ENCODE measurements at places on chromosomes 3 and 15.
A peak's percentile ranks its signal among the peaks of the same experiment; 100 is the strongest.

DNA sequence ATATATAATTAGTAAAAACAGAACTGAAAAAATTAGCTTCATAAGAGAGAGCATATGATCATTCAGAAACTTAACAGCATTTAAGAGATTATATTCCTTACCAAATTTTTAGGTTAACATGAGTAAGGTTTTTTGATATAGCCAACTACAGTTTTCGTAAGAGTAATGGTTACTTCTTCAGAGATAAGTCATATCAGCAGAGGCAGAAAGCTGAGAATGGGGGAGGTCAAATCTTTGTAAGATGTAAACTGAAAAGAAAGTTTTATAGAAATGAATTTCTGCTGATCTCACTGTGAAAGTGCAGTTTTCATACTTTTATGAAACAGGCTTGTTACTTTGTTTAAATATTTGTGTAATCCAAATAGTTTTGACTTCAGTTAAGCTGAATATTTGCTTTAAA is 193.3 kb downstream of the ZBTB20 start:
- DNase-seq = no peak

DNA sequence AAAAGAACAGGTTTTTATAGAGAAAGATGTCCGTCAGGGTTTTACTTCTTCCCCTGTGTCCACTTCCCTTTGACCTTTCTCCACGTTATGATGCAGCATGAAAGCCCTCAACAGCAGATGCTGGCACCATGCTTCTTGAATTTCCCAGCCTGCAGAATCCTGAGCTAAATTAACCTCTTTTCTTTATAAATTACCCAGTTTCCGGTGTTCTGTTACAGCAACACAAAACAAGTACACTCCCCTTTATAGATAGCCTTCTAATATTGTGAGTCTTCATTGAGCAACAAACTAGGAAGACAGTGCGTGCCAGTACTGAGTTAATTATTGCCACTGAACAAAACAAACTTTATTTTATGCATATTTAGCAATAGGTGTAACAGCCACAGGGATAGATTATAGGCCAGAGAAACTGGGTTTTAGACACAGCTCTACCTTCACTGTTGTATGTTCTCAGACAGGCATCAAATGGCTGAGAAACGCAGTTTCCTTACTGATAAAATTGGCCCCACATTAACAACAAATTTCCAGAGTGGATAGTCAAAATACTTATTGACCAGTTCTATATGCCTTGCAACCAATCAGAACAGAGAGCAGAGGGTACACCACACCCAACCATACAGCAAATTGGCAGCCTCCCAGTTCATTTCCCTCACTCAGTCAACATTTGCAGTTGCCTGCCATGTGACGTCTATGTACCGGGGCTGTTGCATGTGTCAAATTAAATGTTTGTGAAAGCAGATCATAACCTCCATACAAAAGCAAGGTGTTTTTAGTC is 14.4 kb upstream of the TBL1XR1 start:
- no peak for DNase-seq

- no peak for DNase-seq
These were observed 41.2 kb downstream of the IMPG2 start for GRCh38 chr3:101279162-101279561.

DNA sequence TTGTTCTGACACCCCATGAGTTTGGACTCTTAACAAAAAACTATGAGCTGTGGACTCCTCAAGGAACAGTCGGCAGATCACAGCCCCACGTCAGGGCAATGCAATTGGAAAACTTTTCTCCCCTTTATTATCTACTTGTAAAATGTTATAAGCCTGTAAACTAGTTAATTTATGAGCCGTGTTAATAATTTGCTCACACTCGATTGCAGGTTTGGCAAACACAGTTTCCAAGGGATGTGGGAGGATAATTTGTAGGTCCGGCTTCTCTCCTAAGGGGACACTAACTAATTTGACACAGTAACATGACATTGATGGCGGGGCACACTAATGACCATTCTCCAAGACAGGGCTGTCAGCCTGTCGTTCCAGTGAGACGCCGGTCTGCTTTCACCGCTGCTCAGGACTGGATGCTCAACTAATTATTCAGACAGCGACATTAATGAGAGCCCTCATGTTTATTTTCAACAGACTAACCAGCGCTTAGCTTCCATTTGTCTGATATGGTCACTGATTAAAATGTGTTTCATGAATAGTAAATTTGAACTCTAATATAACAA is 222.1 kb downstream of the FOXP1 start:
- no peak for DNase-seq

DNA sequence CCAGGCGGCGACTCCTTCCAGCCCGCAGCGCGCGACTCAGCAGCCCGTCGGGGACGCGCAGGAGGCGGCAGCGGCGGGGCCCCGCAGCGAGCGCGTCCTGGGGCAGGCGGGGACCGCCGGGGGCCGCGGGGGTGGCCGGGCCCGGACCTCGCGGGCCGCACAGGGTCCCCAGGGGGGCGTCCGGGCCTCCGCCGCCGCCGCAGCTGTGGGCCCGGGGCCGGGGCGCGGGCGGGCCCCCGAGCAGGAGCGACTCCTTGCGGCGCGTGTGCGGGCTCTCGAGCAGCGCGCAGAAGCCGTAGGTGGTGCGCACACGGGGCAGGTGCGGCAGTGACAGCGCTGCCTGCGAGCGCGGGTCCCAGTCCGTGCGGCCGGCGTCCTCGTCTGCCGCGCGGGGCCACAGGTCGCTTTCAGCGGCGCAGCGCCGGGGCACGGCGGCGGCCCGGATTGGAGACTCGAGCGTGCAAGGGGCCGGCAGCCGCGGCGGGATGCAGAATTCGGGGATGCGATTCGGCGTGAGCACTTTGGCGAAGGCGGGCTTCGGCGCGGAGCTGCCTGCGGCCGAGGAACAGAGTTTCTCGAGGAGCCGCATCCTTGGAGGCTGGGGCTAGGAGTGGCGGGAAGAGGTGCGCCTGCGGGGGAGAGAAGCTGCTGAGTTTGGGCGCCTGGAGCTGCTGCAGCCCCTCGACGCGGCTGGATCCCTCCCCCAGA is 535 bp downstream of the C2CD4B start:
- no peak for DNase-seq

GRCh38 chr3:46359733-46360493 is 6.0 kb downstream of the CCR2 start:
- DNase-seq = no peak

DNA sequence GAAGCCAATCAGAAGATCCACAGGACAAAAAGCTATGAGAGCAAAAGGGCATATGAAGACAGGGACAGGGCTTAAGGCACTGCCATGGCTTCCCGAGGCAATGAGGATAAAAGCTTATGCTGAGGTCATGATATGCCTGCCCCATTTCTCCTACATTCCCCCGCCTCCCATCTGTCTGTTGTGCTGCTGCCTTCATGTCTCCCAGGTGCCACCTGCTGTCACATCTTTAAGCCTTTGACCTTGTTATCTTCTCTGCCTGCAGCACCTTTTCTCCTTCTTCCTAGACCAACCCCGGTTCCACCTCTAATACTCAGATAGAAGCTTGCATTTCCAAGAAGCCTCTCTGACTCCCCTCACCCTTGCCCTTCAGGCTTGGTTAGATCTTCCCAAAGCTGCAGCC is 213.8 kb downstream of the ARRDC4 start:
- peak; percentile 18 for DNase-seq

GRCh38 chr3:52051444-52051843 is 4.9 kb downstream of the DUSP7 start:
- DNase-seq = no peak

DNA sequence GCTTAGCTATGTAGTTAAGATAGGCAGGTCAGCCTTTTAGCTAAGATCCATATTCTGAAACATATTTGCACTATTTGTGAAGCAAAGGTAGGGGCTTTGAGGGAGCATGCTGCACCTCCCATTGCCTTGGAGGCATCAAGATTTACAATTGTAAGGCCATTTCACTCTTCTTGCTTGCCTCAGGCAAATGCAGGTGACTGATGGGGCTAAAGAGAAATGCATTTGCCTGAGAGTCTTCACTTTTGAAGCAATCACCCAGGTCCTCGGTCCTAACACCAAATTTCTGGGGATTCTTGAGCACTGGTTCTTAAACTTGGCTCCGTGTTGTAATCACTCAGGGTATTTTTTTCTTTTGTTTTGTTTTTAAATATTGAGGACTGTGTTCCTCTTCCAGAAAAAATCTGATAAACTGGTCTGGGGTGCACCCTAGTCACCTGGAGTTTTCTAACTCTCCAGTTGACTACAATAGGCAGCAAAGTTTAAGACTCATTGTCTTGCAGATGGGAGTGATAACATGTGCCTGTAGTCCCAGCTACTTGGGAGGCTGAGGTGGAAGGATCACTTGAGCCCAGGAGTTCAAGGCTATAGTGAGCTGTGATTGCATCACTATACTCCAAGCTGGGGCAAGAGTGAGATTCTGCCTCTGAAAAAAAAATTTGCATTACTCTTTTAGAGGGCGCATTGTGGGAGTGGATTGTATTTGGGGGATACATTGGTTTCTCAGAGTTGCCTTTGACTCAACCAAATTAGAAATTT is 68.1 kb downstream of the EOMES start:
- no peak for DNase-seq

DNA sequence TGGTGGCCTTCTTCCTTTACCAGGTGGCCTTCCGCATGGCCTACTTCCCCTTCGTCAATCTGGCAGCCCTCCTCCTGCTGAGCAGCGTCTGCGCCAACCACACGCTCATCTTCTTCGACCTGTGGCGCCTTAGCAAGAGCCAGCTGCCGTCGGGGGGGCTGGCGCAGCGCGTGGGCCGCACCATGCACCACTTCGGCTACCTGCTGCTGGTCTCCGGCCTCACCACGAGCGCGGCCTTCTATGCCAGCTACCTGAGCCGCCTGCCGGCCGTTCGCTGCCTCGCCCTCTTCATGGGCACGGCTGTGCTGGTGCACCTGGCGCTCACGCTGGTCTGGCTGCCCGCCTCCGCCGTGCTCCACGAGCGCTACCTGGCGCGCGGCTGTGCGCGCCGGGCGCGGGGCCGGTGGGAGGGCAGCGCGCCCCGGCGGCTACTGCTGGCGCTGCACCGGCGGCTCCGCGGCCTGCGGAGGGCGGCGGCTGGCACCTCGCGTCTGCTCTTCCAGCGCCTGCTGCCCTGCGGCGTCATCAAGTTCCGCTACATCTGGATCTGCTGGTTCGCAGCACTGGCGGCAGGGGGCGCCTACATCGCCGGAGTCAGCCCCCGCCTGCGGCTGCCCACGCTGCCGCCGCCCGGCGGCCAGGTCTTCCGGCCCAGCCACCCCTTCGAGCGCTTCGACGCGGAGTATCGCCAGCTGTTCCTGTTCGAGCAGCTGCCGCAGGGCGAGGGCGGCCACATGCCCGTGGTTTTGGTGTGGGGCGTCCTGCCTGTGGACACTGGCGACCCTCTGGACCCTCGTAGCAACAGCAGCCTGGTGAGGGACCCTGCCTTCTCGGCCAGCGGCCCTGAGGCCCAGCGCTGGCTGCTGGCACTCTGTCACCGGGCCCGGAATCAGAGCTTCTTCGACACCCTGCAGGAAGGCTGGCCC is 9.9 kb downstream of the DISP2 start:
- peak; percentile 85 for DNase-seq

DNA sequence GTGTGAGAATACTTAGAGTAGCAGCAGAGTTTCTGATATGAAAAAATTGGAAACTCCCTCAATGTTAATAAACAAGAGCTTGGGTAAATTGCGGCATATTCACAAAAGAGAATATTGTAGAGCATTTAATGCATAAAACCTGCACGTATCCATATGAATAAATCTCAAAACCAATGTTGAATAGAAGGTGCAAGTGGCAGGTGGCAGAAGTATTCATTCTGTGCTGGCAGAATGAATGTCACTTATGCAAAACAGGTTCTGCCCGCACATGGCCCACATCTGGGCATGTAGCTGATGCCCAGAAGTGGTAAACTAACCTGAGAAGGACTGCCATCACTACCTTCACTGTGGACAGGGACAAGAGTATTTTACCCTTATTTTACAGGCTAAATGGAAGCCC is 14.1 kb upstream of the PRSS50 start:
- no peak for DNase-seq

- peak; percentile 65 for DNase-seq
These were observed 27.9 kb upstream of the SCN10A start for GRCh38 chr3:38843898-38844297.

DNA sequence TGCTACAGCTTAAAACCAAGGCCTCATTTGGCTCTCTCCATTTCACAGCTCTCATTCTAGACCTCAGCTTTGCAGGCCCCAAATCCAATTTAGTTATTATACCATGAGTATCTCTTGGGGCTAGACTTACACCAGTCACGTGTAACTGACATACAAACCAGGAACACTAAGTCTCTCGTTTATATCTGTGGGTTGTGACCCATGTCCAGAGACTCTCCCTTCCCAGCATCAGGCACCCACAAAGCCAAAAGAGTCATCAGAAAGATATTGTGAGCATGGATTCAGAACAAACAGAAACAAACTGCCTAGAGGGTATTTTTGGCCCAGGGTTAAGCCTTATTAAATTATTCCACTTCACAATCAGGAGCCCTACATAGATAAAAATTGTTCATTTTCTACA is 5.6 kb upstream of the CCDC13 start:
- DNase-seq = peak; percentile 88

DNA sequence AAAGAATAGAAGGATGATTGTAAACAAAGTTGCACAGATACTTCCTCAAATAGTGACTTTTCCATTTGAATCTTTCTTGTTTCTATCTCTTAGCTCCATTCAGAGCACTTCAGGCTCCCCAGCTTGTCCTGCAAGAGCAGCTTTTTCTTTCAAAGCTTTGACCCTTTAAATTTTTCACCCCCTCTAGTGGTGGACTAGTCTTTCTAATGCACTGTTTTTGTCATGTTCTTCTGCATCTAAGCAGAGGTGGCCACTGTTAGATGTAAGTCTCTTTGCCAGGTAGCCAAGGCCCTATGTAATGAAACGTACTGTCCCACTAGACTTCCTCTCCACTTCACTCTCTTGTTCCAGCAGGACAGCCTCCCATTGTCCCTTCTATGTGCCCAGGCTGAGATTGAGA is 74.0 kb upstream of the MANF start:
- peak; percentile 41 for DNase-seq

- peak; percentile 56 for DNase-seq
These were observed at the start of gene TEX55 for GRCh38 chr3:119145500-119146167. Gene TEX55 (plus strand): TSS chr3:119146165. CDS start chr3:119146190, 25 bp downstream.

- no peak for DNase-seq
These were observed 9.3 kb downstream of the B2M start for GRCh38 chr15:44720460-44721176.

DNA sequence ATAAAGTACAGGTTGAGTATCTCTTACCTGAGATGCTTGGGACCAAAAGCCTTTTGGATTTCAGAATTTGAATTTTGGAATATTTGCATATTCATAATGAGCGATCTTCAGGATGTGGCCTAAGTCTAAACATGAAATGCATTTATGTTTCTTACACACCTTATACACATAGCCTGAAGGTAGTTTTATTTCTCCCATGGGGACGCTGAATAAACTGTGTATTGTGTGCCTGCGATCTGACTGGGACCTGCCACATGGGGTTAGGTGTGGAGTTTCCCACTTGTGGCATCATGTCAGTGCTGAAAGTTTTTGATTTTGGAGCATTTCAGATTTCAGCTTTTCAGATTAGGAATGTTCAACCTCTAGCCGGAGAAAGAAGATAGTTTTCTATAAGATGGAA is 35.5 kb downstream of the UBE2E2 start:
- no peak for DNase-seq
